ENCODE measurements at places on chromosomes 3 and 15.

GRCh38 chr3:38232701-38233100 lies 32.9 kb upstream of the SLC22A13 start:
- no peak for DNase-seq

- no peak for DNase-seq
Measured at GRCh38 chr15:65964792-65965433, 95.6 kb downstream of the RAB11A start.

DNA sequence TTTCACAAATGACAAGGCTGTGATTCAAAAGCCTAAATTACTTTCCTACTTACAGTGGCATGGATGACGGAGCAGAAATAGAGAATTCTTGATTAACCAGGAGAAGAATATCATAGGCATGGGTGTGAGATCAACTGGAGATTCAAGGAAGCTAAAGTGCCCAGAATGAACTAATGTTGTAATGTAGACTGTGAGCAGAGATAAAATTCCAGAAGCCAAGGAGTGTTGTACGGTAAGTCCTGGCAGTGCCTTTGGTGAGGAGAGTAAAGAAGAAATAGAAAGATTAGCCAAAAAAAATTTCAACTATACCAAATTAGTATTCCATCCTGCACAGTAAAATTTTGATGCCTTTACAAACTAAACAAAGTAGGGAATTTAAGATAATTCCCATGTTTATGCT lies 75.9 kb downstream of the ZBTB20 start:
- no peak for DNase-seq

- DNase-seq: peak; percentile 54
Measured at GRCh38 chr15:85485956-85486567, 105.7 kb downstream of the AKAP13 start.

DNA sequence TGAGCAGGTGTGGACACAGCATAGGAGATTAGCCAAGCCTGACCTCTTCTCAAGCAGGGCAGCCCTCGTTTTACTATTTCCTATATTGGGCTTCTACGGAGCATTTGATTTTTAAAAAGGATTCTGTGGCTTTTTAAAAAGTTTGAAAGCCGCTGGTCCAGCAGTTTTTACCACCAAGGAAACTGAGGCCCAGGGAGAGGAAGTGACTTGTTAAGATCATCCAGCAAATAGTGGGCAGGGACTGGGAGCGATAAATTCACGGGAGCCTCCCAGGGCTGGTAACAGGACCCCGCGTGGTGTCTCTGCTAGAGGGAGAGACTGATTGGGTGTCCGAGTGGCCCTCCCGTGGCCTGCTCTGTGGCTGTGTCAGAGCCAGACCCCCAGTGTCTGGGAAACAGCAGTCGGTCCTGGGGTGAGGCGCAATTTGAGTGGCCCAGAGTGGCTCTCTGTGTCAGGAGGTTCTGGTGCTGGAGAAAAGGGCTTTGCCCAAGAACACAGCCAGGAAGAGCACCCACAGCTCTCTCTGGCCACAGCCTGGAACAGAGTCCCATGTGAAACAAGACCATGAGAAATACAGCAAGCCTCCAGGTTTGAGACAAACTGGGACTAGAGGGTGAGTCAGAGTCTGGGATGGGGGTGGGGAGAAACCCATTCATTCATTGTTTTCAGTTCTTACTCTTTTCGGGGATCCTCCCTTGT lies 4.2 kb downstream of the FURIN start:
- DNase-seq: no peak

- no peak for DNase-seq
Measured at GRCh38 chr3:86967062-86967461, 23.9 kb downstream of the VGLL3 start.

DNA sequence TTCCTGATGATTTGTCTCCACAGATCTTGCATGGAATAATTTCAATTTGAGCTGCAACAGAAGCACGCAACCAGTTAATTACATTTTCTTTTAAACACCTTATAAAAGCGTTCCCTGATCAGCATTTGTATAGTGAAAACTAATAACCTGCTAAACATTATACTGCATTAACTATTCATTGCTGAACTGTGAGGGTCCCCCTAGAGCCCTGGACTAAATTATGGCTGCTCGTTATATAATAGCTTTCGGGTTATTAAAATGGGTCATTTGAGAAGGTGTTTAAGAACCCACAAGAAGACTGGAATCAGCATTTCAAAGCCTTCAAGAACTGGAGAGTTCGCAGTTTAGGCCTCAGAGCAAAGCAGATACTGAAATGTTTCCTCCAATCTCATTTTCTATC lies 52.9 kb upstream of the ICE2 start:
- DNase-seq: no peak

GRCh38 chr3:143295201-143296080 lies 175.9 kb downstream of the CHST2 start:
- no peak for DNase-seq

- DNase-seq: no peak
Measured at GRCh38 chr15:80755885-80756284, 23.3 kb upstream of the CEMIP start.

GRCh38 chr3:152327203-152327602 lies 58.5 kb downstream of the MBNL1 start:
- no peak for DNase-seq

- no peak for DNase-seq
Measured at GRCh38 chr3:8555113-8555661, 53.6 kb downstream of the LMCD1 start.

- peak; percentile 28 for DNase-seq
Measured at GRCh38 chr3:43855674-43856299, 165.0 kb downstream of the ABHD5 start.

DNA sequence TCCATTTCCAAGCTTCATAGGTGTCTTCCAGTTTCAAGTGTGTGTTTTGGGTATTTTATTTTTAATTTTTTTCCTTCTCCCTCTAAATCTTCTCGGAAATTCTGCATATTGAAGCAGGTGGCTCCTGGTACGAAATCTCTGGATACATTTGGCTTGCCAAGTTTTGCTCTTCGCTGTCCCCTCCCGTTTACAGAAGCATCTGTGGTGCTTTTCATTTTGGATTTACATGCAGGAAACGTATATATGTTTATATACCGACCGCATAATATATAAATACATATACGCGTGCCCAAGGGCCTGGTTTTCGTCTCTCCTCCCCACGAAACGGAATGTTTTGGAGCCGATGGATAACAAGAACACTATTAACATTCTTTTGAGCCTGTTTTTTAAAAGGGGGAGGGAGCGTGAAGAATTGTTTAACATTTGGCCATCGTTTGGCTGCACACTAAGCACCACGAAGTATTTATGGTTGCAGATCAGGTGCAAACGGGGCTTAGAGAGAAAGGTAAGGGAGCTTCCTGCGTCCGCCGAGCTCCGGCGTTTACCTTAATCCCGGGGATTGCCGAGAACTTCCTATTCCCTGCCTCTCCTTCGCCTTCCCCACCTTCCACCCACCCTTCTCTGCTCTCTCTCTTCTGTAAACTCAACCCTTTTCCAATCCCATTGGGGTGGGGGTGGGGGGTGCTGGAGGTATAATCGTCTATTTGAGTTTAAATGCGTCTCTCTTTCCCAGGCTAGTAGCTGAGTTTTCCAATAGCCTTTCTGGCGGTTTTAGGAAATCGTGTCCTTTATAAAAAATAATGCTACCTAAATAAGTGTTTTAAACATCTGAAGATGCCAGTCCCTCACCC lies 1.1 kb upstream of the NLGN1 start:
- no peak for DNase-seq

GRCh38 chr3:25677121-25677520 lies 12.4 kb upstream of the TOP2B start:
- no peak for DNase-seq

Measured in iPS DF 19.7 (cell line).